Cortex of kidney (tissue), 1 donor: ENCODE measurements at places on chromosomes 6 and 20.

DNA sequence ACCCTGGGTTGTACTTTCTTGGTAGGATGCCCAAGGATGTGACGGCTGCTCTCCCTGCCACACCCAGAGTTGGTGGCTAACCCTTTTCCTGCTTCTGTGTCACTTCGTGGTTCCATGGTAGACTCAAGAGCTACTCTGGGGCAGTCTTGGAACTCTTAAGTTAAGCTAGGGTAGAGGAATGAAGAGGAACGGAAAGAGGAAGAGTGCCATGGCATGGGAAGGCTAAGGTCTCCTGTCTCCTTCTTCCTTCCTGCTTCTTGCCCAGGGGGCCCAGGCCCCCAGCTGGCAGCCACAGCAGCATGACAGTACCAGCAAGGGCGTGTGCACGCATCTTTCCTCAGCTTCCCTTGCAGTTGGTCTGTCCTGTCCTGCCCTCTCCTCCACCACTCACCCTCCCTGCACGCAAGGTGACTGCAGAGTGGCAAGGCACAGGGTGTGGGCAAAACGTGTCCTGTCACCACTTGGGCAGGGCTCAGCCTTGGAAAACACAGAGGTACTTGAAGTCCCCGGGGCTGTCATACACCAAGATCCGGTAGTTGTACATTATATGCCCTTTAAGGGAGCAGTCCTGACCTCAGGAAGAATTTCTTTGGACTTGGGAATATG is 39.8 kb upstream of the TGM3 start:
- no peak for DNase-seq

GRCh38 chr6:33391922-33392594 is 435 bp downstream of the KIFC1 start:
- no peak for DNase-seq

DNA sequence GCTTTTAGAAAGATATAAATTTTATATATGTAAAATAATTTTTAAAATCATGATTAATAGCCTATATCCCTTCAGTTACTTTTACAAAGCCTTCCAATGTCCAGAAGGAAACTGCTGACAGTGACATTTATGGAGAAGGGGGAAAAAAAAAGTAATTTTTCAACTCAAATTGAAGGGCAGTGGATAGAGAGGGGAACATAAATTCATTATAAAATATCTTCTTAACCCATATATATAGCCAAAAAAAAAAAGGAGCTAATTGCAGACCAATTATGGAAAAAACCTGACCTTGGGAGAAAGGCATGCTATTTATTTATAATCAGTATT is 392.9 kb downstream of the PLCB1 start:
- DNase-seq = no peak

DNA sequence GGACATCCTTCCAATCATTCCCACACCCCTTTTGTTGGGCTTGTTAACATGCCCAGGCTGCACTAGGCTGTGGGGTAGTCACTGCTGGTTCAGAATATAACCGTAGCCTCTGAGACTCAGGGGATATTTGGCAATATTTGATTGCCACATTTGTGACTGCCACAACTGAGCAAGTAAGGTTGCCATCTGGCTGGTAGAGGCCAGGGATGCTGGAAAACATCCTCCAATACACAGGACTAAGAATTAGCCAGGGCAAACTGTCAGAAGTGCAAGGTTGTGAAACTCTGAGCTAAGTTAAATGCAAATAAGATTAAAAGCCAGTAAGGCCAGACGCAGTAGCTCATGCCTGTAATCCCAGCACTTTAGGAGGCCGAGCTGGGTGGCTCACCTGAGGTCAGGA is 112.0 kb downstream of the ZMYND8 start:
- no peak for DNase-seq

- DNase-seq = no peak
These were observed 516.2 kb downstream of the BCKDHB start for GRCh38 chr6:80622641-80623040.
